ENCODE measurements at places on chromosomes 12 and 14. TPM values are rescaled to one million over a fixed set of nuclear protein-coding genes. Genes with fewer than 3 reads are reported as not detected.

The TXNDC16 gene
- 1.2 TPM for total RNA-seq

The ASB8 gene
- 19.5 TPM for total RNA-seq

The PMCH gene
- total RNA-seq = not detected

The LRFN5 gene
- not detected for total RNA-seq

The SLC41A2 gene
- total RNA-seq = 21.7 TPM

The SPTB gene
- total RNA-seq = 1.5 TPM

The KRT1 gene
- total RNA-seq = not detected

The ETFBKMT gene
- 0.96 TPM for total RNA-seq

The RAD9B gene
- total RNA-seq = 0.17 TPM

The MTHFD1 gene
- total RNA-seq = 105 TPM

The EXOC3L4 gene
- total RNA-seq = 1.1 TPM

The TEDC1 gene
- total RNA-seq = 50.5 TPM

The GABARAPL1 gene
- 40.2 TPM for total RNA-seq

The TMEM263 gene
- 33.7 TPM for total RNA-seq

The SMIM41 gene
- total RNA-seq = not detected

The NAV3 gene
- total RNA-seq = 11.6 TPM

The TAS2R31 gene
- 0.28 TPM for total RNA-seq

The DDX51 gene
- 19.9 TPM for total RNA-seq

The KRT77 gene
- not detected for total RNA-seq

The SLC7A7 gene
- total RNA-seq = 15.3 TPM

The LHX5 gene
- not detected for total RNA-seq

The IQSEC3 gene
- not detected for total RNA-seq

The CLEC4E gene
- total RNA-seq = not detected

The A2ML1 gene
- not detected for total RNA-seq

The KRT6C gene
- not detected for total RNA-seq

The SSTR1 gene
- not detected for total RNA-seq

The KRT4 gene
- 3.6 TPM for total RNA-seq

The ENDOU gene
- not detected for total RNA-seq

The KRT73 gene
- not detected for total RNA-seq

The SRRM4 gene
- total RNA-seq = not detected

The SIX4 gene
- total RNA-seq = 2.7 TPM

The AJUBA gene
- total RNA-seq = 49.4 TPM

The ERO1A gene
- 45.7 TPM for total RNA-seq

The SYNDIG1L gene
- not detected for total RNA-seq

The FNTB gene
- total RNA-seq = 22.7 TPM

The OTX2 gene
- not detected for total RNA-seq

The TMEM119 gene
- total RNA-seq = 0.09 TPM

The DIO2 gene
- total RNA-seq = 6.5 TPM

The GLRX5 gene
- total RNA-seq = 77.5 TPM

The PLD4 gene
- 0.06 TPM for total RNA-seq

The WNT1 gene
- not detected for total RNA-seq

The PLEKHD1 gene
- total RNA-seq = 0.04 TPM

The COX8C gene
- not detected for total RNA-seq

The TEX52 gene
- not detected for total RNA-seq

The PTPN6 gene
- total RNA-seq = 12.6 TPM

The SNAPC1 gene
- total RNA-seq = 13.1 TPM

The RIN3 gene
- 23.9 TPM for total RNA-seq

The ALDH6A1 gene
- 1.9 TPM for total RNA-seq

The APEX1 gene
- 259 TPM for total RNA-seq

The ZC2HC1C gene
- 3.6 TPM for total RNA-seq

The DTX1 gene
- 0.32 TPM for total RNA-seq

The LRRC43 gene
- 0.37 TPM for total RNA-seq

The RPS6KA5 gene
- 3.8 TPM for total RNA-seq

The SLC39A2 gene
- not detected for total RNA-seq
